ENCODE measurements at places on chromosomes 5 and 9.

- no peak for DNase-seq
Observed at GRCh38 chr5:110045158-110045557, 355.4 kb downstream of the MAN2A1 start.

DNA sequence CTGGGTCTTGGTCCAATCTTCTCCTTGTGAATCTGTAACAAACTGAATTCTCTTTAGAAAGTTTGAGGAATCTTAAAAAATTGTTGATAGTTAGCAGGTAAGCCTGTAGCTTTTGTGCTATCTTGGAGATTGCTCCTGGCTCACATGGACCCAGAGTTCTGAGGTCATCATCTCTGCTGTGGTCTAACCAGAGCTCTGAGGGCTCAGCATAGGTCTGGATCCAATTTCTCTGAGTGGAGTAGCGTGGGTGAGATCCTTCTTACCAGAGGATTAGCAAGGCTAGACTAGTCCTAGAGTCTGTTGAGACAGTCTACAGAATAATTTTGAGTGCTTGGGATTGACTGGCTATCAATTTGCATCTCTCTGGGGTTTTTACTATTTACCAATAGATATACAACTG is 60.5 kb upstream of the IL6ST start:
- DNase-seq, result no peak

DNA sequence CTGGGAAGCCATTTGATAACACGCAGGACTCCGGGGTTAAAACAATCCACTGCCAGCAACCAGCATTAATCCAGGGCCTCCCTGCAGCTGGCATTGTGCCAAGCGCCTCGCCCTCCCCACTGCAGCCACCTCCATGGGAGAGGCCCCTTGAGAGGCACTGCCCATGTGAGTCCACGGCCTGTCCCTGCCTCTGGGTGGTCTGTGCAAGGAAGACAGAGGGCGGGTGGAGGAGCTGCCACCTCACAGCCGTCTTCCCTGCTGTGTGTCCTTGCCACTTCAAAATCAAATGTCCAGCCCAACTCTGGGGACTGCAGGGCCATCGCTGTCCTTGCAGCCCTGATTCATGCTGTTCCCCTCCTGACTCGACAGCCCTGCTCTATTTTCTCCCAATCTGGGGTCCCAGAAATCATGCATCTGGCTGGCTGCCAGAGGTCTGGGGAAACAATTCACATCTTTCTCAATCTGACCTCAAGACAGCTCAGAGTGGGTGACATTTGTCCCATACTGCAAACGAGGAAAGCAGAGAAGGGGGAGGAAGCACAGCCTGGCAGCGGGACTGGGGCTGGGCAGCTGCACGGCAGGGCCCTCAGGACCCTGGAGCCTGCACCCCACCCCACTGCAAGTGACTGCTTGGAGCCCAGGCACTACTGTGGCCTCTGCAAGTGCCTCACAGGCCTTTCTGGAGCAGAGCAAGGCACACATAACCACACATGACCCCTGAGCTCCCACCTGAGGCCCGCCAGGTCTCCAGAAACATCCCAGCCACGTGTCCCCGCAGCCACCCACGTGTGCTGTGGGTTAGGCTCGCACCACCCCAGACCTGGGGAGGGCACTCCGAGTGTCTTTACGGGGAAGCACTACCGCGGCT is 15.7 kb downstream of the BRD3OS start:
- DNase-seq, result peak; percentile 38

DNA sequence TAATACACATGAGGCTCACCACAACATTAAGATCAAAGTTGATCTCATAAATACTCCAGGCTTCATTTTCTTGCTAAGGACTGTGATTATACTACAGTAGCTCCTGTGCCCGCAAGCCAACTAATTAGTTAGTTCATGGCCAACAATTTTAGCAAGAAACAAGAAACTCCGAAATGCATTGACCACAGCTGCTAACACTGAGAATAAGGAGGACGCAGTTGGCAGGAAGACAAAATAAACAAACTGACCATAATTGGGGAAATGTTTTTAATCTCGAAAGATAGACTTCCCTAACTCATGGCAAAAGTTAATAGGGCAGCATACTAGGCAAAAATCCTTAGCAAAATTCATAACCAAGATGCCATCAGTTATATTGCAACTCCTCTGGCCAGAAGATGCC is 115.5 kb upstream of the SPEF2 start:
- DNase-seq, result no peak

DNA sequence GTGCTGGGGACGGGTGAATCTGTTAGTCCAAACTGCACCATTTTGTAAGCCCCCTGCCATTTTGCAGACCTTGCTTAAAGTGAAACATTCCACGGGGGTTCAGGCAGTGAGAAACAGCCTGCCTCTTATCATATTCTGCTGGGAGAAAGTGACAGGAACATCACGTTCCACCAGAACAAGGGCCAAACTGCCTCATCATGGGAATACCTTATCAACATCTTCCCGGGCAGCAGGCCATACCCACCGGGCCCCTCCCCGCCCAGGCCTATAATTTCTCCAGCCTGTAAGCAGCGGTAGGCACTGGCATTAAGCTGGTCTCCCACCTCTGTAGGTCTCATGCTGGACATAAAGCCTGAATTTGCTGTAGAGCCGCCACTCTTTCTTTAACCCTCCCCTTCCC is 1.5 kb upstream of the CFAP77 start:
- no peak for DNase-seq

GRCh38 chr5:44506561-44506960 is 117.3 kb upstream of the FGF10 start:
- DNase-seq, result no peak

DNA sequence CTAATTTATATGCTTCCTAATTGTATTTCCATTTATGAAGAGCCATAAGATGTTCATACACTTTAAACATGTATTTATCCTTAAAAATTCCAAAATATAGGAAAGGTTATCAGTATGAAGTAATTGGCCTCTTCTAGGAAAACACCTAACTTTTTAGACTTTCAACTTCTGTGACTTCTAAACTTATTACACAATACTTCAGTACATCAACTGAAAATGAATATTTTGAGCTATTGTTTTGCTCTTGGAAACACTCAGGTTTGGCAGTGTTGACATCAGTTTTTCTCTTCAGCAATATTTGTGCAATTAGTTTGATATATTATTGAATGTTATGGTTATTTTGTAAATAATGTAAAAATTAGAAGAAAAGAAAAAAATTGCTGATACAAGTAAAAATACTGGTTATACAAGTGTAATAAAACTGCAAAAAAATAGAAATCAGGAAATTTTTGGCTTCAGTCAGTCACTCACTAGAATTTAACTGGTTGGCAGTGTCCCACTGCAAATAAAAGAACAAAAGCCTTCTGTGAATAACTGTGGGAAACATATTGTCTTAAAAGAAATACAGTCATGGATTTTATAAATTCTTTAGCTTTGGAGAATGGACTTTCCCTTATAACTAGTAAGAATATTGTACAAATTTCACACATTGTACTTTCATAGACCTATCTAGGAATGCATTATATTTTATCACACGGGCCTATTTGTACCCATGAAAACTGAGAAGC is 635.9 kb downstream of the TLE1 start:
- DNase-seq, result no peak

DNA sequence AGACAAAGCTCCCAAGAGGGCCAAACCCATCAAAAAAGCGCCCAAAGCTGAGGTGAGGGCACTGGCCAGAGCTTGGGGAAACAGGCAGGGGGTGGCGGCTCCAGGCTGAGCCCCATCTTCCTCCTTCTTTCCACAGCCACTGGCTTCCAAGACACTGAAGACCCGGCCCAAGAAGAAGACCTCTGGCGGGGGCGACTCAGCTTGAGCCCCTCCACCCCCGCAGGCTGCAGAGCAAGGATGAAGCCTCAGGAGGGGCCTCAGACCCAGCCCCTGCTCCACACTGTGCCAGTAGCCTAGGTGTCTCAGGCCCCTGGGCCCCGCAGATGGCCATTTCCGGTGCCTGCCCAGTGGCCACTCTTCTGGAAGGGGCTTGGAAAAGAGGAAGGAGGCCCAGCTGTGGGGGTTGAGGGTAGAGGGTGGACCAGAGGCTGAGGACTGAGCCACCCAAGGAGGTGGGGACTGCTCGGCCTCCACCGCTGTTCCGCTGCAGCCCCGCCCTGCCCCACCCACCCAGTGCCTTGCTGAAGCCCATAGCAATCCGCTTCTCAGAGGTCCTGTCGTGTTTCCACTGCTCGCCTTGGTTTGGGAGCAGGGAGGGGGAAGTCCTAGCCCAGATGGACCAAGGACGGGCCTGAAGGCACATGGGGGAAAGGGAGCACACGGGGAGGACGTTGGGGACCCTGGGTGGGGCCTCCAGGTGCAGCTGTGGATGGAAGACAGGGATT is 6.9 kb downstream of the REEP2 start:
- peak; percentile 53 for DNase-seq

GRCh38 chr5:138459311-138459933 is 5.9 kb upstream of the EGR1 start:
- no peak for DNase-seq

DNA sequence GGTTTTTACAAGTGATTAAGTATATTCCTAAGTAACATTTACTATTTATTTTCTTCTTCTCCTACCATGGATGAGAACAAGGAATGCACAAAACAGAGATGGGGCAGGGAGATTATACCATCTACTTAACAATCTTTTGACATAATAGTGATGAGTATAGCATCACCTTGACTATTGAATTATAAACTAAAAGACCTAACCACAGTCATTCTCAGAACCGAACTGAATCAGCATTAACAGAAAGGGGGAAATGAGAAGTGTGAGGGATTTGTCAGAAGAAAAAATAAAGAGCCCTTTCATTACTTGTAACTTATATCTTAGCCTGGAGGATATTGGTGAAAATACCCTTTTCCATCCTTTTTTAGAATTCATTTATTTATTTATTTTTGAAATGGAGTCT is 21.9 kb downstream of the OR2Y1 start:
- no peak for DNase-seq

DNA sequence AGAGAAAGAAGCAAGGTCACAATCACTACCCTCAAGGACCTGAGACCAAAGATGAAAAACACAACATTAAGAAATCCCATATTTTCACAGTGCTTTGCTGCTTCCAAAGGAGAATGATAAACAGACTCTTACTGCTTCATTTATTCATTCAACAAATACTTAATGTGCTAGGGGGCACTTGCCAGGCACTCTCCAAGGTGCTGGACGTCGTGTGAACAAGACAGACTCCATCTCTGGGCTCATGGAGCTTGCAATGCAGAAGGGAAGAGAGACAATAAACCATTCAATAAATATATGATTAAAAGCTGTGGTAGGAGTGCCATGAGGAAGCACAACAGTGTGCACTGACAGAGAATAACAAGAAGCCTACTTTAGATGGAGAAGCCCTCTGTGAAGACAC is 327.7 kb downstream of the CDK5RAP2 start:
- DNase-seq, result no peak

- DNase-seq, result no peak
Observed at GRCh38 chr9:136026266-136026942, 65.2 kb upstream of the UBAC1 start.
